ENCODE measurements at places on chromosomes 1 and 21. TPM values are rescaled to one million over a fixed set of nuclear protein-coding genes. Genes with fewer than 3 reads are reported as not detected.

ZCCHC17 gene
- 28.5 TPM for total RNA-seq

TMEM52 gene
- 0.64 TPM for total RNA-seq

HORMAD1 gene
- not detected for total RNA-seq

TTC22 gene
- total RNA-seq = 17.2 TPM

MCOLN3 gene
- total RNA-seq = 12.4 TPM

FMO3 gene
- not detected for total RNA-seq

CA6 gene
- not detected for total RNA-seq

PROK1 gene
- total RNA-seq = not detected

FMN2 gene
- not detected for total RNA-seq

CCDC190 gene
- total RNA-seq = not detected

DNA sequence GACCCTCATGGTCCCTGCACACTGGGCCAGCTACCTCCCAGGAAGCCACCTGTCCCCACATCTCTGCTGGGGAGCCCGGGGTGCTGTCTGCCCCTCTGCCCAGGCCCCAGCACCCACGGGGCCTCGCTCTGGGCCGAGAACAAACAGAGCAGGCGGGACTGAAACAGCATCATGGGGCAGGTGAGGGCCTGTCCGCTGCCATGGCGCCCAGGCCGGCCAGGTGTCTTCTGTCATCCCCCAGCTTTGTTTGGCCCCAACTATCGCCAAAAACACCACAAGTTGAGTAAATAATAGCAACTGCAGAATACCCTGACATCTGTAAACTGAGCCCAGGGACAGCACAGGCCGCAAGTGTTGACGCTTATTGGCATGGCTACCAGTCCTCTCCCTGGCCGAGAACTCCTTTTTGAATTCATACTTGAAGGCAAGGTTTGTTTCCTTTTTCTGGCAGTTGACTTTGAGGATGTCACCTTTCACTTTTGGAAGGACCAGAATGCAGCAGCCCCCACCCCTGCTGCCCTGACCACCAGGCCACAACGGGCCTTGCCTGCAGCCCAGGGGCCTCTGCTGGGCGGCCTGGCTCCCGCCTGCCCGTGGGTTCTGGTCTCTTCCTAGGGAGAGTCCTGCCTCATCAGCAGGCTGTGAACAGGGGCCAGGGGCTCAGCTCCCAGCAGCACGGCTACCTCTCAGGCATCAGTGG, 152.7 kb downstream of the CASZ1 start:
- no peak for DNase-seq

DNA sequence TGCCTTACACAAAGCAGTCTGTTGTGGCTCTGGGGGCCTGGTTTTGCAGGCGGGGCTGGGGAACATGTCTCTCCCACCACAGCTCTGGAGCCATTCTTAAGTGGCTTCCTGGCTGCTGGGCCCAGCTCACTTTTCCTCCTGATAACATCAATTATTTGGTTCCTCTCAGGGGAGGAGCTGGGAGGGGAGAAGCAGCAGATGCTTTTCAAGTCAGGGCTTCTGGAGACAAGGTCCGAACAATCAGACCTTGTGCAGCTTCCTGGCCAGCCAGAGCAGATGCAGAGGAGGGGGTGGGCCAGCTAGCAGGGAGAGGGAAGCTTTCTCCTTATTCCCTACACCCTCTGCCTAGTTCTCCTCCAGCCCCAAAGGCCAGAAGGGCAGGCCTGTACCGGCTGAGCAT, 3.7 kb upstream of the PAQR6 start:
- DNase-seq = no peak

- DNase-seq = no peak
These were observed 5.5 kb upstream of the ZRANB2 start for GRCh38 chr1:71086331-71086730.

DNA sequence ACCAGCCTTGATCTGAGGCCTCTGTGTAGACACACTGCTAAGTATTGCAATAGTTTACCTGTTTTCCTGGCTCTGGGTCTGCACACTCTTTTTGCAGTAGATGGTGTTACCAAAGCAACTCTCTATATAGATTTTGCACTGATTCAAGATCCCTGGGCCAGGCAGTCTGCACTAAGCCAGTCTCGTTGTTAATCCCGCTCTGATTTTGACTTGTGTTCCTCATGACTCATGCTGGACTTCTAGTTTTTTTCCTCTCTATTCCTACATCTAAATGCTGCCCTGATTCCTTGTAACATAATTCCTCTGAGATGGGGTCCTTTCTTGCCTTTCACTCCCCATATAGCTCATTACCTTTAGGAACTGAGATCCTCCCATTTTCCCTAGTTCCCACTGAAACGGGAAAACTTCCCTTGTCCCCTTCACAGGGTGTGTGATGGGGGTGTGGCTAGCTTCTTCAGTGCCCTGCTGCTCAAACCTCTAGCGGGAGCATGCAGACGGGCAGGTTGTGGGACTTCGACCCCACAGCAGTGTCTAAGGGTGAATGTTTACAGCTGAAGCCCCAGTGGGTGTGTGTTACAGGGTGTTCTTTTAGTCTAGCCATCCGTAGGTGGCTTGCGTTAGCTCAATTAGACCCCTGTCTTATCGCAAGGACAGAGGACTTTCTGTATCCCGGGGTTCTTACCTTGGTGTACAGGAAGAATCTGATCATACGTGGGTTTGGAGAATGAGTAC, 106.5 kb upstream of the RAB3GAP2 start:
- peak; percentile 41 for DNase-seq

- no peak for DNase-seq
These were observed 6.6 kb upstream of the MGST3 start for GRCh38 chr1:165624441-165624840.

- DNase-seq = no peak
These were observed 37.6 kb upstream of the CLIC4 start for GRCh38 chr1:24707687-24708086.

- DNase-seq = no peak
These were observed 37.1 kb upstream of the TMCO2 start for GRCh38 chr1:40210511-40211204.

DNA sequence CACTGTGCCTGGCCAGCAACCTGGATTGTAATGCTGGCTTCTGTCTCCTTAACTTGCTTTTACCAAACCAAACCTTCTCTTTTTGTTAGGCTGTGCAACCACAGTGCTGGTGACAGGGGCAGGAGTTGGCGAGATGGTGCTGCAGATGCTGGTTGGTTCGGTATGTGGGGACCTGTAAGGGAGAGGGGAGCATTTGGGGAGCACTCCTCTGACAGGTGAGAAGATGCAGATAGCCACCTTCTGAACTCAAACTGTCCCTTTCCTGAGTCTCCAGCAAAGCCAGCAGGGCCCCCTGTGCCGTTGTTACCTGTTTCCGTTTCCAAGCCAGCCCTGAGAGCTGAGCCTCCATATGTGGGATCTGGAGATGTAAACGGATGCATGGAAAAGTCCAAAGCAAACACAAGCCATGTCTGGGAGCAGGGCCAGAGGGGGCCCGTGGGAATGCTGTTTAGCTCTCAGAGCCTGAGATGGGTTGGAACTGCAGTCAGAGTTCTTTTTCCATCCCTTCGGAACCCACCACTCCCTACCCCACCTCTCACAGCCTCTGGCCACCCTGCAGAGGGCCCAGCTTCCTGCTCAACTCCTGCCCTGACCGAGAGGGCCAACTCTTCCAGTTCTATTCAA, 34.0 kb downstream of the ELK4 start:
- DNase-seq = no peak

GRCh38 chr1:14949836-14950713, 203.5 kb upstream of the TMEM51 start:
- no peak for DNase-seq

GRCh38 chr1:85447006-85447943, 17.7 kb downstream of the DDAH1 start:
- DNase-seq = no peak

DNA sequence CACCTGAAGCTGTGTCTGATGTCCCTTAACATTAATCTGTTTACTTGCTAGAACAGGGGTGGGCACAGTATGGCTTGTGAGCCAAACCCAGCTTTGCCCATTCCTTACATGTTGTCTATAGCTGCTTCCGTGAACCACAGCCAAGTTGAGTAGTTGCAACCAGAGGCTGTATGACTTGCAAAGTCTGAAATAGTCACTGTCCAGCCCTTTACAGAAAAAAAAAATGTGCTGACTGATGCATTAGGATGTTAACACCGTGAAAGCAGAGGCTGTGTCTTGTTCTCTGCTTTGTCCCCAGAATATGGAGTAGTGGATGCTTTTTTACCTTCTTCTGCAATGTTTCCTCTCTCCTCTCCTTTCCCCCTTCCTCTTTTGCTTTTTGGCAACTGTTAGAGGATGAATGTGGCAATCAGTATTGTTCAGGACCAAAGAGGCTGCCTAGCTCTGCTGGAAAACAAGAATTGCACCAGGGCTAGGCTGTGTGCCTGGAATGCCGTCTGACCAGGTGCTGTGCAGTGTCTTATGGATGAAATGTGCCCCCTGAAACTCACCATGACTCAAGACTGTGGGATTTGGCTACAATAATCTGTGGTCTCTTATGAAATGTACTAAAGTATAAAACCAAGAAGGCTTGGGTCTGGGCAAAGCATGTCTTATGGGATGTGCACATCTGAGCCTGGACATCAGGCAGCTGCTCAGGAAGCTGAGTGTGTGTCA, 79.6 kb upstream of the GCLM start:
- DNase-seq = peak; percentile 17

DNA sequence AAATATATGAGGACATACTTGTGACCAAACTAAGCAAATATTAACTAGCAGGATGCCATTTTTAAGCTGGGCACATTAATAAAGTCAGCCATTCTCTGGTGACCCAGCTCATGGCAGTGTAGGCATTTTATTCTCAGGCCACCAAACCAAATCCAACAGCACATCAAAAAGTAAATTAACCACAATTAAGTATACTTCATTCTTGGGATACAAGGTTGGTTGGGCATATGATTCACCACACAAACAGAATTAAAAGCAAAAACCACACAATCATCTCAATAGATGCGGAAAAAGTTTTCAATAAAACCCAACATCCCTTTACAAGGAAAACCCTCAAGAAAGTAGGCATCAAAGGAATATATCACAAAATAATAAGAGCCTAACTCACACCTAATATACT, 101.3 kb downstream of the FAF1 start:
- no peak for DNase-seq

Measured in Calu3 (cell line).